ENCODE measurements at places on chromosomes 16 and 17.

GRCh38 chr17:60610473-60610872, 10.5 kb downstream of the PPM1D start:
- no peak for DNase-seq

DNA sequence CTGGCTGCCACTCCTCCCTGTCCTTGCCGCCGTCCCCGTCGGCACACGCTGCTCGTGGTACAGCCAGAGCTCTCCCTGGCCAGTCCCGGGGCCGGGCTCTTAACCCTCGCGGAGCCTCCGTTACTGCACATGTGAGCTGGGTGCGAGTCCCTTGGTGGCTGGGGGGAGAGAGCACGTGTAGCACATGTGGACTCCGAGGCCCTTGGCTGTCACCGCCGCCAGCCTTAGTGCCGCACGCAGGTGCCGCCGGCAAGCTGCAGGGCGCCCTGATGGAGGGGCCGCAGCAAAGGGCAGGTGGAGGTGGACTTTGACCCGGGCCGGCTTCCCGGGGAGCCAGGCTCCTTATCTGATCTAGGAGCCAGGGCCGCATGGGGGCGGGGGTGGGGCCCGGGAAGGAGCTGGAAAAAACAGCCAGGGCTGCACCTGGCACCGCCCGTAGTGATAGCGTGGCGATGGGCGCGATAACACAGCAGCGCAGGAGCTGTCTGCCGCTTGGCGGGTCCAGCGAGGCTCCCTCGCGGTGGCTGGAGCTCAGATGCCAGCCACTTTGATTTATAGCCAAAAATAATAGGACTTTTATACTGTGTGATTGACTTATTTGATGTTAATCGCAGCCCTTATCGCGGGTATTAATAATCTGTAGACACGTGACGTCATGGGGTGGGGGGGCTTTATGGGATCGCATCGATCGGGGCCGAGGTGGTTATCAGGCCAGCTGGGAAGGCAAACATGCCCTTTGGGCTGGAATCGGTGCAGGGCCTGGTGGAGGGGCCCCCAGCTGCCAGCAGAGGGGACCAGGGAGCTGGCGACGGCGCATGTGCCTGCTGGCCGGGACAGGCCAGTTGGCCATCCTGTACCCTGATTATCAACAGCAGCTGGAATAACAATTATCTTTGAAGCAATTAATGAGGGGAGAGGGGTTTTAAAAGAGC, 35.1 kb downstream of the ZFPM1 start:
- no peak for DNase-seq

GRCh38 chr16:80167657-80168390, 373.0 kb upstream of the DYNLRB2 start:
- DNase-seq, result peak; percentile 16

DNA sequence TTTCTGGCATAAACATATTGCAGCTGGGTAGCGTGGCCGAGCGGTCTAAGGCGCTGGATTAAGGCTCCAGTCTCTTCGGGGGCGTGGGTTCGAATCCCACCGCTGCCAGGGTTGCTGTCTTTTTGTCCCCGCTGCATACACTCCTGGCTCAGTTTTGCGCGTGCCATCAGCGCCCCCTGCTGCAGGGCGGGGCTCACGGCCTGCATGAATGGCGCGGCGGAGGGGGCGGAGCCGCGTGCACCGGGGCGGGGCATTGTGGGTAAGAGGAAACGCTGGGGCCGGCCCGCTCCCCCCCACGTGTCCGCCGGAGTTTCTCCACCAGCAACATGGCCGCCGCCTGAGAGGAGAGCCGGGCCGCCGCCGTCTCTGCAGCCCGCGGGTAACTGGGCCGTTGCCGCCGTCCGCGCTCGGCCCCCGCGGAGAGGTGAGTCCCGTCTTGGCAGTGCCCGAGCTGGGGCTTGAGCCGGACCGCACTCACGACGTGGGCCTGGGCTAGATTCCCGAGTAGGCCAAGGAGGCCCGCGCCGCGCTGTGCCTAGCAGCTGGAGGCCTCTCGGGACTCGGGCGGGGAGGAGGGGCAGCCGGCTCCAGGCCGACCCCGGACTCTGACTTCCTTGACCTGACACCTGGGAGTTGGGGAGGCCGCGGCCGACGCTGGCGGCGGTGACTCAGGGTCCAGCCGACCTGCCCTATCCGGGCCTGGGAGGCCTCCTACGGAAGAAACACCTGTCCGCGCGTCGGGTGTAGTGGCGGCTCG, at the start of gene POLR3E:
TSS of gene POLR3E (plus strand) at position 296 of the 757 bp plus-strand sequence. CDS start 5,560 bp downstream, outside the sequence.
- DNase-seq, result peak; percentile 91

GRCh38 chr17:65198653-65199382, 61.6 kb downstream of the RGS9 start:
- peak; percentile 49 for DNase-seq

- DNase-seq, result no peak
These were observed 299.3 kb downstream of the SOX9 start for GRCh38 chr17:72419866-72420774.

- DNase-seq, result no peak
These were observed 22.7 kb upstream of the SPNS2 start for GRCh38 chr17:4476017-4476416.

- DNase-seq, result peak; percentile 15
These were observed 12.7 kb downstream of the COG1 start for GRCh38 chr17:73205459-73205961.

GRCh38 chr17:82372249-82373071, 895 bp downstream of the UTS2R start:
- no peak for DNase-seq

- DNase-seq, result no peak
These were observed 3.9 kb downstream of the GLIS2 start for GRCh38 chr16:4319454-4320421.

DNA sequence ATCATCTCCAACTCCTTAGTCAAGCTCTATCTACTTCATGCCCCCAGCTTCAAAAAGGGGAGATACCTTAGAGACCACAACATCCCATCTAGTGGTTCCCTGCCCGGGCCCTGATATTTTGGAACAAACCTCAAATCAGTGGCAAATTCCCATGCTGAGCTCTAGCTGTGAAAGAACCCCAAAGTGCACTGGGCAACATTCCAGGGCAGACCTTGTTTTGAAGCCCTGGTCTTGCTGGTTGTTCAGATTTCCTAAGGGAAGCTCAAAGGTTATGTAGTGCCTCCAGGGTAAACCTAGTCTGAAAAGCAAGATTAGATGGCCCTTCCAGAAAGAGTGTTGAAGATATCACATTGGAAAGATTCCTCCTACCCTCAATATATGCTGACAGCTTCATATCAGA, 16.3 kb downstream of the FAM117A start:
- DNase-seq, result no peak

- DNase-seq, result no peak
These were observed 273.0 kb downstream of the GRIN2A start for GRCh38 chr16:9909072-9909825.

DNA sequence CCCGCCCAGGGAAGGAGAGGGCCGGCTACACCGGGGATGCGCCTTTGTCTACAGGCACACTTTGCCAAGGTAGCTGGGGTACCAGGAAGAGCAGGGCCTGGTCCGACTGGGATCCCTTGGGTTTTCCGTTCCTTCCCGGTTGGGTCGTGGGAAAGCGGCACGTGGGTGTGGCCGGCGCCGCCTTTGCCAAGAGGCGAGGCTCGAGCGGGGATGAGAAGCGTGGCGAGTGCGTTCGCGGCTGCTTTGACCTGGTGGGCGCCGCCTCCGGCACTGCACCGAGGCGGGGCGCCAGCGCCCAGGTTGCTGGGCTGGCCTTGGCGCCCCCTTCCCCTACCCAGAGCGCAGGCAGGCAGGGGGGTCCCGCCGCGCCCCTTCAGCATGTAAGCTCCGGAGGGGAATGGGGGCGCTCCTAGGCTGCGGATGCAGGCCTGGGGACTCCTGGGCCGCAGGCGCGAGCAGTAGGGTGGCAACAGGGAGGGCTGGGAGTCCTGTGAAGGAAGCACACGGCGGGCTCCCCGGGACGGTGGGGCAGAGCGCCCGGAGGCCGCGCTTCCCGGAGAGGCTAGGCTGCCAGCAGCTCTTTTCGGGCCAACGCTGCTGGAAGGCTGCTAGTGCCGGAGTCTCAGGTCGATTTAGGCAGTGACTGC, 2.0 kb downstream of the HAS3 start:
- no peak for DNase-seq

DNA sequence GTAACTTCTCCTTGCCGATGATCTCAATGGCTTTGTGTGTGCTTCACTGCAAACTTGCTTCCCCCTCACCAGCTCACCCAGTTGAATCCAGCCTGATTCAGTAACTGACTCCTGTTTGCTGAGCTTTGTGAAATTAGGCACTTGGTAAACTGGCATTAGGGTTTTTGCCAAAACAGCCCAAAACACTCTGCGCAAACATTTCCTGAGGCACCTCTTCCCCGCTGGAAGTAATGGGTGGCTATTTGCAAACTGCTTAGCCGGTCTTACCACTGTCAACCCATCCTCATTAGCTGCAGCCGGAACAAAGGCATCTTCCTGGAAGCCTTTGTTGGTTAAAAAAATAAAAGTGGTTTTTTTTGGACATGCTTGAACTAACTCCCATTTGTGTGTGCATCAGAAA, 353.2 kb downstream of the MAF start:
- no peak for DNase-seq

DNA sequence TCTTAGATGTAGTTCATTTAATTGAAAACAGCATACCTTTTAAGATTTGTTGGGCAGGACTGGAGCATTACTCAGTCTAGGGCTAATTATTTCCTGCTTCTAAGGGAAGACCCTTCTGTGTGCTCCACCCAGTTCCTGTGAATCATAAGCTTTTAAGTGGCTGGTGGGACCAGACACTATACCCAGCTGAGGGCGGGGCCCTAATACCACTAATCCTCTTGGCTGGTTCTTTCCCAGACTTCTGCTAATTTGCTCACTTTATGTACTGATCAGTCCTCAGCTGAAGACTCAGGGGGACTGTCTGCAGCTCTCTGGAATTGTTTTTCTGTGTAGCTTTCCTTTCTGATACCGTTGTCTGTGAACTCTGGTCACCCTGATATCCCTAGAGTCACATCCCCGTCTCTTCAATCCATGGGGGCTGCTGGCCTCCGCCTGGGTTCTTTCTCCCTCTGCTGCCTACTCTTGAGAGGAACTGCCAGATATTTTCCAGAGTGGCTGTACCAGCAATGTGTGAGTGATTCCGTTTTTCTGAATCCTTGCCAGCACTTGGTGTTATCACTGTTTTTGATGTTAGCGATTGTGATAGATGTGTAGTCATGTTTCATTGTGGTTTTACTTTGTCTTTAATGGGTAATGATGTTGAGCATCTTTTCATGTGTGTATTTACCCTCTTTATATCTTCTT, 35.1 kb downstream of the MFSD11 start:
- DNase-seq, result no peak

DNA sequence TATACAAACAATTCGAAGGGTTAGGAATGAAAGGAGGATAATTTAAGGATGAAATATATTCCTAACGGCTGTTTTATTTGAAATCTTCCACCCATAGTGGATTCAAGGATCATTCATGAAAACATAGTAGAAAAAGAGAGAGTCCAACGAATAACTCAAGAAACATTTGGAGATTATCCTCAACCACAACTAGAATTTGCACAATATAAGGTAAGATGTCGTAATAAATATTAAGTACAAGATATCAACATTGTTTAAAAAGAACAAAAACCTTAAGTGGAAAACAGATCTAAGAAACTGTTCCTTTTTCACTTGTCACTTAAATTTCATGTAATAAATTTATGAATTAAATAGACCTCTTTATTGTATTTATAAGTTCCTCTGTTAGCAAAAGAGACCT, 9.2 kb upstream of the ATMIN start:
- DNase-seq, result no peak

DNA sequence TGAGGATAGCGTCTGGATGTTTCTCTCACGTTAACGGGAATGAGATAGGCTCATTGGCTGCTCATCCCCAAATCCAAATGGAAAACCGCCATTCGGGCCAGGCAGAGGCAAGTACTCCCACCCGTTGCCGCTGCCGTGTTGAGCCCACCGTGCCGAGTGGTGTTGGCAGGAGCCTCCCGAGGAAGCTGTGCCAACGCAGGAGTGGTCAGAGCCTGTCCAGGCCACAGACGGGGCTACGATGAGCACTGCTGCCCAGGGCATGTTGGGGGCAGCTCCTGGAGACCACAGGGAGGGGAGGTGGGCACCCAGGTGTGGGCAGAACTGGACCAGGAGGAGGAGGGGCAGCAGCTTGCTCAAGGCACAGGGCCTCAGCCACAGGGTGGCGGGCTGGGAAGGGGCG, 72.0 kb downstream of the KLHDC4 start:
- DNase-seq, result no peak

- no peak for DNase-seq
These were observed 4.3 kb downstream of the RNF43 start for GRCh38 chr17:58412961-58413586.

DNA sequence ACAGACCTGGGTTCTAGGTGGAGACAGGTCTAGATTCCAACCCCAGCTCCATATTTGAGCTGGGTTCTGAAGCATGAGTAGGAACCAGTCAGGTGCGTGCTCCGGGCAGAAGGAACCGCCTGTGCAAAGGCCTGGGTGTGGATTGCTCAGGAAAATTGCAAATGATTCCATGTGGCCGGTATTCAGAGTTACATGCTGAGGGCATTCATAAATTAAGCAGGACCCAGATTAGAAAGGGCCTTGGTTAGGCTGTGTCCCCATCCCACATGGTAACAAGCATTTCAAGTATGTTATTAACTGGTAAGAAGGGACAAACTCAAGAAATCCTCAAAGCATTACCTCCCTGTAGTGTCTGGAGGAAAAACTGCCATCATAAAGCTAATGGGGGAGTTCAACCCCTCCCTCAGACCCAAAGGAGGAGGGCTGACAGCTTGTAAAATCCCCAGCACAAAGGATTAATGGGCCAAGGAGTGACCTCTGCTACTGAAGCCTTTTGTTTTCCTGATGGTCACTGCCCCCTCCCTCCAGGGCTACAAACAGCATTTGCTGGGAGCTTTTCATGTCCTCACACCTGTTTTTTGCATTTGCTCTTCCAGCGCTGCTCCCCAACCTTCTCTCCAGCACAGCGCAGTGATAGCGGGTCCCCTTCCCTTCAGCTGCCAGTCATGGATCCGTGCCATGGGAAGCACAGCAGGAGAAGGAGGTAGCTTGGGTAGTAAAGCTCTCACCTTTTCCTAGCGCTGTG, 218.0 kb downstream of the C16orf95 start:
- no peak for DNase-seq

DNA sequence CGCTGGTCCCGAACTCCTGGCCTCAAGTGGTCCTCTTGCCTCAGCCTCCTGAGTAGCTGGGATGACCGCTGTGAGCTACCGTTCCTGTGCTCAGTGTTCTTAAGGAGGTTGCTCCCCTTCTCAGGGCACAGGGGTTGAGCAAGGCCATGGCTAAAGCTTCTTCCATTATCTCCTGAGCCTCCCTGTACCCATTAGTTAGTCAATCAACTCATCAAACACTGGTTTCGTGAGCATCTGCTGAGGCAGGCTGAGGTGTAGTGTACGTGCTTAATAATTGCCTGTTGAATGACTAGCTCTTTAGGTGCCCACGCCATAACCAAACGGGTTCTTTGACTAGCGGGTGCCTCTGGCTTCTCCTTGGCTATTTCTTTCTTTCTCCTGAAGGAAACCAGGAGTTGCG, 11.7 kb downstream of the SGCA start:
- no peak for DNase-seq

DNA sequence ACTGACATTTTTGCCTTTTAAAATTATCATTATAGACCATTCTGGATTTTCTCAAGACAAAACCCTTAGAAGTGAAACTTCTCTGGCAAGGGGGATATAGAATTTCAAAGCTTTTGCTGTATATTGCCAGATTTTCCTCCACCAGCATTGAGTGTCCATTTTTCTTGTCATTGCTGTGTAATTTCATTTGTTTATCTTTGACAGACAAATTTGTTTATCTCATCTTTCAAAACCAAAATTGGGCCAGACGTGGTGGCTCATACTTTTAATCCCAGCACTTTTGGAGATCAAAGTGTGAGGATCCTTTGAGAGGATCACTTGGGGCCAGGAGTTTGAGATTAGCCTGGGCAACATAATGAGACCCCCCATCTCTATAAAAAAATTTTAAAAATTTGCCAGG, 16.0 kb upstream of the ARL2BP start:
- DNase-seq, result no peak

- no peak for DNase-seq
These were observed 15.8 kb upstream of the TBKBP1 start for GRCh38 chr17:47678196-47678595.
